LoVo (cell line): ENCODE measurements at places on chromosomes 1 and 21.

DNA sequence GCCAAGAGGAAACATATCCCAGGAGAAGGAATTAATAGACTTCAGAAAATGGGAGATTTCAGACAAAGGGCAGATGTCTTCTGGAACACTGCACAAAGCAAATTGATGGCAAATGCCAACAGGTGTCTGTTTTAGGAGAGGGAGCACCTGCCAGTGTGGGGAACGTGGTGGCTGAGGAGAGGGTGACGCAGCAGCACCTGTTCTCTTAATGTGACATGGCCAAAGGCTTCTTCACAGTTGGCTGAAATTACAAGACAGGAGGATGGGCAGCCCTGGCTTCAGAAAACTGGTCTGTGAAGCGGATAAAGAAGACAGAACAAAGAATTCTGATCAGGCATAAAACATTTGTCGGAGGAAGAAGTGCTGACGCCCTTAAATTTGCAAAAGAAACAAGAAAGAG, 178.7 kb upstream of the RUNX1 start:
- DNase-seq: no peak

GRCh38 chr1:18868801-18869424, 9.5 kb upstream of the TAS1R2 start:
- no peak for DNase-seq

GRCh38 chr21:31088474-31088751, 50.1 kb upstream of the KRTAP19-8 start:
- no peak for DNase-seq

DNA sequence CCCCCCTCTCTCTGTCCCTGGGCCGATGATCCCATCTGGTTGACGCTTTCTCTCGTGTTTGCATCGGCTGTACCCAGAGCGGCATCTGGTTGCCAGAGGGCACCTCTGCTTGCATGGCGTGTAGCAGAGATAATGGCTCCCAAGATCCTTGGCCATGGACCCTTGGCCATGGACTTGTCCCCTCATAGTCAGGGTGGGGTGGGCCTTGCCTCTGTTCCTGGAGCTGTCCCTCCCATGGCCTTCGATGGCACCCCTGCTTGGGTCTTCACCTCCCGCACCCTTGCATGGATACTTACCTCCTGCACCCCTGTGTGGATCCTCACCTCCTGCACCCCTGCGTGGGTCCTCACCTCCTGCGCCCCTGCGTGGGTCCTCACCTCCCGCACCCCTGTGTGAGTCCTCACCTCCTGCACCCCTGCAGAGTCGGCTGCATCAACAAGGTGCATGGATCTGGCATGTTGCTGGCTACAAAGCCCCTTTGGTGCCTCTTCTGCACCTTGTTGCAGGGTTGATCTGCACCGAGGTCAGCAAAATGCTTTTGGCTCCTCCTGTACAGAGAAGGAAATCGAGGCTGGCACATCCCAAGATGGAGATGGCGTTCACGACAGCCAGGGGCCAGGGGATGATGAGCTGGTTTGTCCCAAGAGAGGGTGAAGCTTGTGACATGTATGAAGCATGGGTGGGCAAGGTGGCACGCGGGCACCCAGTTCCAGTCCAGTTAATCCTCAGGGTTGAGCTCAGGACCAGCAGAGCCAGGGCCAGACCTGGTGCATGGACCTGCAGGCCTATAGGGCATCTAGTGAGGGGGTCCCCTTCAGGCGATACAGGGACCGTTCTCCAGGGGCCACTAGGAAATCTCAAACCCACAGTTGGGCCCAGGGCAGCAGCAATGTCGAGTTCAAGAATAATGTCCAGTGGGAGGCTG, 46.1 kb upstream of the C1orf174 start:
- DNase-seq: no peak
